GM12878 (cell line): ENCODE measurements at places on chromosomes 2 and 18. TPM values are rescaled to one million over a fixed set of nuclear protein-coding genes. Genes with fewer than 3 reads are reported as not detected.

The GALR1 gene
- not detected in 2 replicates for polyA plus RNA-seq

The HIBCH gene
- polyA plus RNA-seq, result 73.8 and 77.7 TPM in 2 replicates

The GAL3ST2 gene
- 0.09 and 0.15 TPM in 2 replicates for polyA plus RNA-seq

The VIT gene
- polyA plus RNA-seq, result not detected in 2 replicates

The RPRD1A gene
- 34.5 and 36.8 TPM in 2 replicates for polyA plus RNA-seq

The FNDC4 gene
- not detected in 2 replicates for polyA plus RNA-seq
